ENCODE measurements at places on chromosomes 7 and 10. TPM values are rescaled to one million over a fixed set of nuclear protein-coding genes. Genes with fewer than 3 reads are reported as not detected.

The PDE6C gene
- total RNA-seq = not detected

The CALHM1 gene
- not detected for total RNA-seq

The GLI3 gene
- total RNA-seq = 5.5 TPM

The CLDN3 gene
- not detected for total RNA-seq

The FAM25G gene
- total RNA-seq = not detected

The GNG11 gene
- total RNA-seq = 13.0 TPM

The TSPAN33 gene
- total RNA-seq = 3.7 TPM

The HOXA7 gene
- not detected for total RNA-seq

The WNT8B gene
- total RNA-seq = 0.11 TPM

The AEBP1 gene
- total RNA-seq = 46.1 TPM

The ADCY1 gene
- 1.5 TPM for total RNA-seq

The PRTFDC1 gene
- not detected for total RNA-seq

The HTRA1 gene
- 22.7 TPM for total RNA-seq

The OR2A12 gene
- total RNA-seq = not detected

The SLC18A2 gene
- not detected for total RNA-seq

The PRXL2A gene
- total RNA-seq = 33.2 TPM

The BPGM gene
- total RNA-seq = 8.2 TPM

The EIF5AL1 gene
- total RNA-seq = 1.0 TPM

The TSPAN15 gene
- 1.2 TPM for total RNA-seq

The ATRNL1 gene
- total RNA-seq = 4.1 TPM

The PDGFA gene
- total RNA-seq = 11.5 TPM

The FOXL3 gene
- not detected for total RNA-seq

The ZNF727 gene
- 0.56 TPM for total RNA-seq

The SFRP5 gene
- total RNA-seq = 0.94 TPM

The OPN4 gene
- not detected for total RNA-seq

The OR2A5 gene
- not detected for total RNA-seq

The MKI67 gene
- total RNA-seq = 83.6 TPM
